Stimulated activated CD8-positive, alpha-beta memory T cell treated with anti-CD3 and anti-CD28 coated beads, Interleukin-15, amount 100 ng/mL, for 4 hours (primary cell): ENCODE measurements at places on chromosomes 5 and 9.

- DNase-seq: no peak
These were observed at the start of gene TRPM6 for GRCh38 chr9:74887041-74887980. Gene TRPM6 (minus strand): TSS chr9:74887921. CDS start chr9:74887856, 65 bp downstream.

DNA sequence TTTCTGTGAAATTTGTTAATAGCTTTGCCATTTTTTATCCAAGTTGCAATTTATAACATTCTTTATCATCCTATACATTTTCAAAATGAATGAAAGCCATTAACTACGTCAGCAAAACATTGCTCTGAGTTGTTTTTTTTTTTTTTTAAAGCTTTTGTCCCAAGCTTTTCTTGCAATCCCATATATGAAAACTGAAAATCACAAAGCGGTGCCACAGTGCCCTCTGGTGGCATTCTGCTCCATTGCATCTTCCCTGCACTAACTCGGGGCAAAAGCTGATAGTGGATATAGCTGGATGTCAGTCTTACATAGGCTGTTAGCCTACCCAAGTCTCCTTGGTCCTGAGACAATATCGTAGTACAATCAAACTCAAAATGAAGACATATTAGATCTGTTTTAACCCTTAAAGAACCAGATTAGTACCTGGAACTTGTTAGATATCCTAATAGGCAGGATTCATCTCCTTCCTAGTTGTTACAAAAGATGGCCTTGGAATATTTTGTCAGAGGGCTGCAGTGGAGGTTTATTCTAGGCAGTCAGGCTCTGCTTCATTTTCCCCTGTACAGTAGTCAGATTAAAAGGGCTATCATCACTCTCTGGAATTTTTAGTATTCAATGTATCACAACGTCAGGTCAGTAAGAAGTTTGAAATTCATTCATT, 669.9 kb downstream of the PTPRD start:
- DNase-seq: no peak

DNA sequence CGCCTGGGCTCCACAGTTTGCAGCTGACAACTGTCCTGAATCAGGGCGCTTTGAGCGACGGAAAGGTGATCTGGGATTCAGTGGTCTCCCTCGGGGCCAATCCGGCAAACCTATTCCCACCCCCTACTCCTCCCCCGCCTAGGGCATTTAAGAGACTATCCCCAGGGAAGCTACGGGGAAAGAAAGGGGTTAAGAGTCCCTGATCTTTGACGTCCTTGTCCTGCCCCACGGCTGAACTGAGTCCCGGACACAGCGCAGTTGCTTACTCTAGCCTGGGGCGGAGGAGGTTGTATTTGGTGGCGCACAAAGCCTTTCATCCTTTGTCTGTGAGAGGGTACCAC, 3.4 kb downstream of the RORB start:
- no peak for DNase-seq

DNA sequence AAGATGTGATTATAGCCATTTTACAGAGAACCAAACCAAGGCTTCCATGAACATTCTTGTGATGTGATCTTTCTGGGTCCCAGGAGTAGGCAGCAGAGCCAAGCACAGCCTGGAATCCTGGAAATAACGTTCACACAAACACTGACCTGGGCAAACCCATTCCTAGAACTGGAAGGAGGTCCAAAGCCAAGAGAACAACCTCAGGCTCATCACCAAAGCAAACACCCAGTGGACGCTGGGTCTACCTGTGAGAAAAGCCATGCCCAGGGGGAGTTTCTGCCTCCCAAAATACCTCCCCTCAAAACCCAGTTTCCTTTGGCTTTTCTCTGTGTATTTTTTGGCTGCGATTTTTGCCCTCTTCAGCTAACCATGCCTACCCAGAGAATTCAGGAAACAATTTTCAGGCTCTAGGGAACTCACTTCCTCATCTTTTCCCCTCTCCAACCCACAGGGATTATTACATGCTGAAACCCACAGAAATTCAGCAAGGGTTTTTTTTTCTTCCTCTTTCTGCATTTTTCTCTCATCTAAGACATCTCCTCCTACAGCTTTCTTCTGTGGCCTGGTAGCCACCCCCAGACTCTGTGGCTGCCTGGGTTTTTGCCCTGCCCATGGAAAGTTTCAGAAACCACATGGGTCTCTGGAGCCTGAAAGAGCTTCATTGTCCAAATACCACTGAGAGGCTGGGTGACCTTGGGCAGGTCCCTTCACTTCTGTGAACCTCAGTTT, 75.0 kb downstream of the TNC start:
- DNase-seq: no peak

GRCh38 chr9:88023001-88023400, 48.7 kb upstream of the CDK20 start:
- no peak for DNase-seq

GRCh38 chr9:13587571-13587970, 308.1 kb upstream of the MPDZ start:
- DNase-seq: no peak

DNA sequence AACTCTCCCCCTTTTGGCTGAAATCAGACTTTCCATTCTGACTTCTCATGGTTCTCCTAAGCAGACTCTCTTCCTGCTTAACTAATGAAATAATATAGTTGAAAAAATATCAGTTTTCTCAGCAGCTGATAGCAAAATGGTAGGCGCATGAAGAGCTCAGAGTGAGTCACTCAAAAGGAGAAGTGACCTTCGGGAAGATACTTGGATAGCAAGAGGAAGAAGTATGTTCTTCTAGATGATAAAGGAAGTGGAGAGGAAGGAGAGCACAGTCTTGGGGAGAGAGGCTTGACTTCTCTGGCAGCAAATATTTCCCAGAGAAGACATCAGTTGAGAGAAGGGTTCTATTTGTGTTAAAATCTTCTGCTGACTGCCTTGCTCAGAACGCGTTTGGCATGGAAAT, 101.5 kb downstream of the TAF11L14 start:
- no peak for DNase-seq

- no peak for DNase-seq
These were observed 867.7 kb downstream of the NR2F1-AS1 start for GRCh38 chr5:92713335-92713743.
